Right atrium auricular region (tissue), 2 donors: ENCODE measurements at places on chromosomes 1 and 21. TPM values are rescaled to one million over a fixed set of nuclear protein-coding genes. Genes with fewer than 3 reads are reported as not detected.

The PSMB4 gene
- total RNA-seq: 179 TPM

The TMEM82 gene
- total RNA-seq: not detected

The SNIP1 gene
- 4.4 TPM for total RNA-seq

The KPRP gene
- not detected for total RNA-seq

The MYOG gene
- total RNA-seq: not detected

The OTUD3 gene
- total RNA-seq: 2.4 TPM

The MIS18A gene
- 2.3 TPM for total RNA-seq

The PADI2 gene
- 0.63 TPM for total RNA-seq

The BTF3L4 gene
- total RNA-seq: 38.9 TPM

The PTPRF gene
- total RNA-seq: 7.4 TPM

DNA sequence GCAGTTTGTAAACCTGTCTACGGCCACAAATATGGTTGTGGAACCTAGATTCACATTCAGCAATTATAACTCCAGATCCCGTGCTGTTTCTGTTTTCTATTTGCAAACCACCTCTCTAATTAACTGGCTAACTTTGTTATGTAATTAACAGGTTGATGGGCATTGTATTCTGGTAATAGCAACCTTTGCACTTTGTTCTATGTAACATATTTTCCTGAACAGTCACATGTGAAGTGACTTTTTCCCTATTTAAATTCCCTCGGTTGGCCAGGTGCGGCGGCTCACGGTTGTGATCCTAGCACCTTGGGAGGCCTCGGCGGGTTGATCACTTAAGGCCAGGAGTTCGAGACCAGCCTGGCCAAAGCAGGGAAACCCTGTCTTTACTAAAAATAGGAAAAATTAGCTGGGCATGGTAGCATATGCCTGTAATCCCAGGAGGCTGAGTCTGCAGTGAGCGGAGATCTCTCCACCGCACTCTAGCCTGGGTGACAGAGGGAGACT lies 1.4 kb downstream of the ACADM start:
- H3K27ac ChIP-seq: peak overlapping the region; percentile 86
- H3K4me1 ChIP-seq: peaks cover 22% of the 10 kb centered on the region
- no peaks in the 10 kb centered on the region for H3K36me3 ChIP-seq
- no peak for DNase-seq

- H3K36me3 ChIP-seq: no peaks in the 10 kb centered on the region
- H3K27ac ChIP-seq: no peak overlapping the region
- DNase-seq: no peak
- H3K27me3 ChIP-seq: no peaks in the 10 kb centered on the region
Measured at GRCh38 chr1:41872074-41872473, 46.6 kb downstream of the HIVEP3 start.

DNA sequence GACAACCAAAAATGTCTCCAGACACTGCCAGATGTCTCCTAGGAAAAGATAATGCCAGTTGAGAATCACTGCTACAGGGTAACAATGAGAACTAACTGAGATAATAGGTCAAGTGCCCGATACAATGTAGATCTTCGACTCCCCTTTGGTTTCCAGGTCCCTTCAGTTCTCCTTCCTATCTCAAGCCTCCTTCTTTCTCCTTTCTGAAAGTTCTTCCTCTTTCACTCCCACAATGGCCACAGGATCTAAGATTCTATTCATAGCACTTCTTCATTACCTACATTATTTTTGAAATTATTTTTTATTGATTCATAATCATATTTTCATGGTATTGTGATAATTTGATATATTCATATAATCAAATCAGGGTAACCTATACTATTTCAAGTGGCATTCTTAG lies 6.3 kb downstream of the PFDN2 start:
- H3K27ac ChIP-seq: no peak overlapping the region
- H3K27me3 ChIP-seq: no peaks in the 10 kb centered on the region
- no peak for DNase-seq
- H3K36me3 ChIP-seq: no peaks in the 10 kb centered on the region
- H3K4me1 ChIP-seq: no peaks in the 10 kb centered on the region

GRCh38 chr1:161111117-161111516 lies 6.7 kb downstream of the PFDN2 start:
- no peaks in the 10 kb centered on the region for H3K36me3 ChIP-seq
- no peak for DNase-seq
- no peaks in the 10 kb centered on the region for H3K4me1 ChIP-seq
- no peaks in the 10 kb centered on the region for H3K27me3 ChIP-seq
- no peak overlapping the region for H3K27ac ChIP-seq

- H3K4me1 ChIP-seq: no peaks in the 10 kb centered on the region
- no peak overlapping the region for H3K4me3 ChIP-seq
- no peaks in the 10 kb centered on the region for H3K36me3 ChIP-seq
- no peak overlapping the region for H3K27ac ChIP-seq
- DNase-seq: no peak
- H3K27me3 ChIP-seq: no peaks in the 10 kb centered on the region
Measured at GRCh38 chr1:87766737-87767136, 438.1 kb downstream of the LMO4 start.

- no peaks in the 10 kb centered on the region for H3K27me3 ChIP-seq
- no peaks in the 10 kb centered on the region for H3K4me1 ChIP-seq
- no peak overlapping the region for H3K4me3 ChIP-seq
- DNase-seq: no peak
- H3K27ac ChIP-seq: no peak overlapping the region
Measured at GRCh38 chr1:93989601-93990000, 80.4 kb upstream of the GCLM start.

- no peak overlapping the region for H3K27ac ChIP-seq
- H3K27me3 ChIP-seq: no peaks in the 10 kb centered on the region
- no peaks in the 10 kb centered on the region for H3K36me3 ChIP-seq
- peaks cover 6% of the 10 kb centered on the region for H3K4me1 ChIP-seq
- DNase-seq: no peak
Measured at GRCh38 chr1:232925421-232926220, 24.8 kb upstream of the NTPCR start.

- H3K27me3 ChIP-seq: no peaks in the 10 kb centered on the region
- H3K27ac ChIP-seq: no peak overlapping the region
- no peak overlapping the region for H3K4me3 ChIP-seq
- H3K4me1 ChIP-seq: peaks cover 66% of the 10 kb centered on the region
- no peaks in the 10 kb centered on the region for H3K36me3 ChIP-seq
- no peak for DNase-seq
Measured at GRCh38 chr1:225820522-225821120, 10.7 kb downstream of the EPHX1 start.

DNA sequence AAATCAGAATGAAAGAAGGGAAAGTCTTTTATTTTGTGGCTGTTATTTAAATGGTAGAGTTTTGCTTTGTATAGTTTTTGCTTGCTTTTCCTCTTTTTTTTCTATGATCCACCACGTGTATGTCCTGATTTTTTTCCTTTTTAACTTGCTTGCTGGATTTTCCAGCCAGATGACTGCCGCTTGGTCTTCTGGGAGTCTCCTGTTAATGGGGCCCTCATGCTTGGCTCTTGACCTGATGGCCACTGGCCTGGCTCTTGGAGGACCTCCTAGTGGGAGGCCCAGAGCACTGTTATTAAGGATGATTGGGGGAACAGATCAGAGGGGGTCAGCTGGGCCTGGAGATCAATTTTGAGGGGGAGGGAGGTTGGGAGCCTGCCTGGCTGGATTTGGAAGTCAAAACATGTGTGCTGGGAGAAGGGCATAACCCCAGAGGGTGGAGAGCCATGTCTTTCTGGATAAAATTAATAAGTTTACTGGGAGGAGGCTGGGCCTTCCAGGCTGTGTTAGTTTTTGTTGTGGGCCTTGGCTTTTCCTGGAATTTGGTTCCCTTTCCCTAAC lies 1.2 kb downstream of the FGGY start:
- H3K27ac ChIP-seq: peak overlapping the region; percentile 94
- H3K27me3 ChIP-seq: no peaks in the 10 kb centered on the region
- no peak overlapping the region for H3K4me3 ChIP-seq
- no peak for DNase-seq
- H3K4me1 ChIP-seq: no peaks in the 10 kb centered on the region

- no peaks in the 10 kb centered on the region for H3K36me3 ChIP-seq
- H3K27ac ChIP-seq: no peak overlapping the region
- H3K4me1 ChIP-seq: no peaks in the 10 kb centered on the region
- no peaks in the 10 kb centered on the region for H3K27me3 ChIP-seq
Measured at GRCh38 chr1:247472035-247472434, 14.1 kb upstream of the OR2B11 start.

GRCh38 chr21:37429356-37429755 lies 62.8 kb downstream of the DYRK1A start:
- H3K27ac ChIP-seq: no peak overlapping the region
- H3K27me3 ChIP-seq: no peaks in the 10 kb centered on the region
- H3K4me1 ChIP-seq: peaks cover 47% of the 10 kb centered on the region
- H3K36me3 ChIP-seq: no peaks in the 10 kb centered on the region
- no peak for DNase-seq

GRCh38 chr1:57423135-57423655 lies 665 bp downstream of the DAB1 start:
- H3K4me1 ChIP-seq: no peaks in the 10 kb centered on the region
- DNase-seq: no peak
- no peak overlapping the region for H3K27ac ChIP-seq
- peaks cover 2% of the 10 kb centered on the region for H3K27me3 ChIP-seq
- H3K4me3 ChIP-seq: peak overlapping the region; percentile 47

- no peaks in the 10 kb centered on the region for H3K4me1 ChIP-seq
- no peak overlapping the region for H3K4me3 ChIP-seq
- H3K27ac ChIP-seq: no peak overlapping the region
- no peaks in the 10 kb centered on the region for H3K27me3 ChIP-seq
Measured at GRCh38 chr1:2093636-2094035, 43.4 kb downstream of the PRKCZ start.

- no peaks in the 10 kb centered on the region for H3K36me3 ChIP-seq
- no peak overlapping the region for H3K4me3 ChIP-seq
- H3K4me1 ChIP-seq: peaks cover 20% of the 10 kb centered on the region
- no peak for DNase-seq
Measured at GRCh38 chr1:243244432-243244841, 10.6 kb downstream of the CEP170 start.

DNA sequence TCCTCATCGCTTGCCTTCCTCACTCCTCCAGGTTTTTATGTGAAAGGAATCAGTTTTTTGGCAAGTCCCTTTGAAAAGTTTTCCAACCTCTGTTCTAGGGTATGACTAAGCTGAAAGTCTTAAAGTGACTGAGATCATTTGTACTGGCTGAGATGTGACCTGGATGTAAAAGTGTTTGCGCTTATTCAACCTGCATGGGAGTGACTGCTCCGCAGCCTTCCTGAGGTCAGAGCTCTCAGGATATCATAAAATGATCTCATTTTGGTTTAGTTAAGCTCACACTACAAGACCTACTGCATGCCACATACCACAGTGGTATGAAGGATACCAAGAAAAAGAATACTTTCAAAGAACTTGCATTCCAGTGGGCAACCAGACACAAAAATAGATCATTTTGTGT lies 29.8 kb upstream of the TADA1 start:
- H3K27ac ChIP-seq: no peak overlapping the region
- no peak overlapping the region for H3K4me3 ChIP-seq
- no peaks in the 10 kb centered on the region for H3K36me3 ChIP-seq
- no peaks in the 10 kb centered on the region for H3K4me1 ChIP-seq
- no peaks in the 10 kb centered on the region for H3K27me3 ChIP-seq

GRCh38 chr1:205770618-205771017 lies 4.7 kb downstream of the RAB29 start:
- peaks cover 9% of the 10 kb centered on the region for H3K4me1 ChIP-seq
- no peak overlapping the region for H3K4me3 ChIP-seq
- H3K36me3 ChIP-seq: peaks cover 8% of the 10 kb centered on the region

DNA sequence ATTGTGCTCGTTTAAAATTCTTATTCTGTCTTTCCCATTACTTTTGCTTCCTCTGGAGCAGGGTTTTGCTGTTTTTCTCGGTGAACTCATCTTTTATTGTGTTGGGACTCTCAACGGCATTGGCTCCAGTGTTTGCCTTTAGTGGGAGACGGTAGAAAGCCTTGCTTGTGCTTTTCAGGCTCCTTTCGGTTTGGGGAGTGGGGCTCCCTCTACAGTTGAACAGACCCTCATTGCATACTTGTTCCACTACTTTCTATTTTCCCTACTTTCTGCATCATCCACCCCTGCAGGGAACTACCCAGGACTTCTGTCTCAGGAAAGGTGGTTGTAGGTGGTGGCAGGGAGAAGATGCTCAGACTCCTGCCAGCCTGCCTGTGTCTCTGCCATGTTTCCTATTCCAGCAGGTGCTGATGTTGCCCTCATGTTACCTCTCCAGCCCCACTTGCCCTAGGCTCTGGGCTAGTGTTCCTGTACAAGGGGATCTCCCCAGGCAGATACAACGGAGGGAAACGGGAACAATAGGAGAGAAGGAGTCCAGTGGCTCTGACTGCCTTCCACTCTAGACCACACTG lies 68.5 kb upstream of the ZBTB18 start:
- no peaks in the 10 kb centered on the region for H3K27me3 ChIP-seq
- H3K27ac ChIP-seq: no peak overlapping the region
- no peak overlapping the region for H3K4me3 ChIP-seq
- no peaks in the 10 kb centered on the region for H3K4me1 ChIP-seq
- no peaks in the 10 kb centered on the region for H3K36me3 ChIP-seq

DNA sequence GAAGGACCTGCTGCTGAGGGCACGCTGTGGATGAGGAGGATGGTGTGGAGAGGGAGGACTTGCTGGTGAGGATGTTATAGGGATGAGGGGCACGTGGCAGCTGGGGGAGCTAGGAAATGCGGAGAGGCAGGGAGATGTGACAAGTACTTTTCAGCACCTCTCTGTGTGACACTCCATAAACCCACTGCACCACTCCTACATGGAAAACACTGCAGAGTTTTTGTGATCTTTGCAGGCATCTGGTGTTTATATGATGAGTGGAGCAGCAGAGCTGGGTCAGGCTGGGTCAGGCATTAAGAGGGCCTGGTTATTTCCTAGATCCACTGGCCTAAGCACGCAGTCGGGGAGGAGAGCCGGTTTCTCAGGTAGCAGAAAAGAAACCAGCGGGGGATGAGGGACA lies 167.3 kb upstream of the COA6 start:
- no peak overlapping the region for H3K4me3 ChIP-seq
- no peak overlapping the region for H3K27ac ChIP-seq
- no peaks in the 10 kb centered on the region for H3K27me3 ChIP-seq
- no peak for DNase-seq
- H3K36me3 ChIP-seq: no peaks in the 10 kb centered on the region

GRCh38 chr1:155195201-155196102 lies 12.2 kb downstream of the THBS3 start:
- DNase-seq: no peak
- no peaks in the 10 kb centered on the region for H3K27me3 ChIP-seq
- H3K27ac ChIP-seq: peak overlapping the region; percentile 81

DNA sequence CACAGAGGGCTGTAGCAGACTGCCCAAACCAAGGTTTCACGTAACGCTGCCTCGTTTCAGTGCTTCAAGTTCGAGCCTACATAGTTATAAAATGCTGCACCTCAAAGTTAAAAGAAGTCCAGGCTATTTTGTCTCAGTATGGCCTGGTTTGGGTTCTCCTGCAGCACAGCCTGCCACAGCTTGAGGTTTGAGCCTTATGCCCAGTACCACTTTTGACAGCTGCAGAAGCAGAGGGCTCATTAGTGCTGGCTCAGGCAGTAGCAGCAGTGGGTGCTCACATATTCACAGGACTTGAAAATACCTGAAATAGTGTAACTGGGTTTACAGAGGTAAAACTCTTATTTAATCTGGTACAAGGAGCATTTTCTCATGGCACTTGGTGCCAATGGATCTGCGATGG lies 15.3 kb downstream of the SPATA46 start:
- no peaks in the 10 kb centered on the region for H3K36me3 ChIP-seq
- no peak for DNase-seq
- H3K4me3 ChIP-seq: no peak overlapping the region
- no peaks in the 10 kb centered on the region for H3K4me1 ChIP-seq
- H3K27me3 ChIP-seq: no peaks in the 10 kb centered on the region

GRCh38 chr1:43381612-43382011 lies 8.0 kb downstream of the MED8 start:
- no peaks in the 10 kb centered on the region for H3K27me3 ChIP-seq
- H3K27ac ChIP-seq: no peak overlapping the region
- H3K36me3 ChIP-seq: peaks cover 40% of the 10 kb centered on the region
- H3K4me3 ChIP-seq: no peak overlapping the region

GRCh38 chr1:33719326-33719725 lies 144.6 kb upstream of the HMGB4 start:
- no peak overlapping the region for H3K27ac ChIP-seq
- no peak for DNase-seq
- H3K4me1 ChIP-seq: no peaks in the 10 kb centered on the region
